ENCODE measurements at places on chromosomes 5 and 9. TPM values are rescaled to one million over a fixed set of nuclear protein-coding genes. Genes with fewer than 3 reads are reported as not detected.
A peak's percentile ranks its signal among the peaks of the same experiment; 100 is the strongest.

DNA sequence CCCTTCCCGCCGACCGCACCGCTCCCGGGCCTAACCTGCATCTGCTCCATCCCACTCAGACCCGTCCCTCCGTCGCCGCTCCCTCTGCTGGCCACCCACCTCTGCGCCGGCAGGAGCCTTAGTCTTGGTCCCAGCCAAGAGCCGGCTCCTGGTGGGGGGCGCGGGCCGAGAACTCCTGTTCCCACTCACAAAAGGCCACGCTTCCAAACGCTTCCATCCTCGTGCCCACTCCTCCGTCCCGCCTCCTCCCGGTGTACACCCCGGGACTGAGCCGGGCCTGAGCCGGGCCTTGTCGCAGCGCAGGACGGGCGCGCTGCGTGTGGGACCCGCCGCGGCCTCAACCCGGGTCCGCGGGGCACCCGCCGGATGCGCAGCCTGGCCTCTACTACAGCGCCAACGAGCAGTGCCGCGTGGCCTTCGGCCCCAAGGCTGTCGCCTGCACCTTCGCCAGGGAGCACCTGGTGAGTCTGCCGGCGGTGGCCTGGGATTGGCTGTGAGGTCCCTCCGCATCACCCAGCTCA lies 7.5 kb downstream of the ADAMTS13 start:
- DNase-seq, result no peak

DNA sequence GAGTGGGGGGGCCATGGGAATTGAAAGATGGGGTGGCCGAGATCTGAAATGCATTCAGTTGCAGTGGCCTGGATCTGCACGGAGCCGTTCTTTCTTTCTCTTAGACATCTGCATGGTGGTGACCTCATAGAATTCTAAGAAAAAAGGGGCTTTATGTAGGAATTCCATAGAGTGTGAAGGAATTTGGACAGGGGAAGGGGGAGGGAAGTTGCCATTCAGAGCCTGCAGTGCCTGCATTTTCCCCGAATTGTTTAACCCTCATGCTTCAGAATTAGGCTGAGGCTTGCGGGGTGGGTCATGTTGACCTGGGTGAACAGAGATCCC lies 4.9 kb downstream of the NEK6 start:
- DNase-seq, result no peak

- DNase-seq, result no peak
Observed at GRCh38 chr5:180209137-180209581, at the start of gene RASGEF1C. TSS of gene RASGEF1C (minus strand) at chr5:180209211. CDS start at chr5:180138052, 71,159 bp downstream.

- no peak for DNase-seq
Observed at GRCh38 chr9:129441852-129442251, 179.0 kb downstream of the C9orf50 start.

GRCh38 chr5:1056611-1057484 lies 48.2 kb downstream of the NKD2 start:
- DNase-seq, result no peak

GRCh38 chr5:177090813-177091212 lies 4.1 kb downstream of the FGFR4 start:
- no peak for DNase-seq

RIGI gene
- 10.9 TPM for total RNA-seq

DNA sequence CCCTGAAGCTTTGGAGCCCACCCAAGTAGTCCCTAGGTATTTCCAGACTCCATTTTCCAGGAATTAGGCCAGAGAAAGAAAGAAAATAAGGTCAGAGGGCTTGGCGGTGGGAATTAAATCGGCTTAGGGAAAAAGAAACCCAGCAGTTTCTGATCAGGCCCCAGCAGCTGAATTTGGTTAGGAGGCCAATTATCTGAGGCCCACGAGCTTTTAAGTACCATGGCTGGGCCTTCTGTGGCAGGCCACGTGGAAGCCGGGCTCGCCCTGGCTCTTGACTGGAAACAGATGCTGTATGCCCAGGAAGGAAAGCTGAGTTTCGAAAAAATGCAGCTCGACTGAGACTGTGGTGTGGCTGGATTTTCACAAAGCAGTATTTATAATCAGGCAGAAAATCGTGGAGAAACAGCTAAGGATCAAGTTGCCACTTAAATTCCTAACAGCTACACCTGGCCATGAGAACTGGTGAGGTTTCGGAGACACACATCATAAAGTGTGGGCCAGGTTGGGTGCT lies 75.1 kb upstream of the PANK3 start:
- no peak for DNase-seq

- no peak for DNase-seq
Observed at GRCh38 chr9:101705135-101705661, 33.2 kb downstream of the GRIN3A start.

GRCh38 chr5:115583474-115583873 lies 18.8 kb downstream of the TICAM2 start:
- no peak for DNase-seq

EFNA5 gene
- total RNA-seq, result 14.5 TPM

DNA sequence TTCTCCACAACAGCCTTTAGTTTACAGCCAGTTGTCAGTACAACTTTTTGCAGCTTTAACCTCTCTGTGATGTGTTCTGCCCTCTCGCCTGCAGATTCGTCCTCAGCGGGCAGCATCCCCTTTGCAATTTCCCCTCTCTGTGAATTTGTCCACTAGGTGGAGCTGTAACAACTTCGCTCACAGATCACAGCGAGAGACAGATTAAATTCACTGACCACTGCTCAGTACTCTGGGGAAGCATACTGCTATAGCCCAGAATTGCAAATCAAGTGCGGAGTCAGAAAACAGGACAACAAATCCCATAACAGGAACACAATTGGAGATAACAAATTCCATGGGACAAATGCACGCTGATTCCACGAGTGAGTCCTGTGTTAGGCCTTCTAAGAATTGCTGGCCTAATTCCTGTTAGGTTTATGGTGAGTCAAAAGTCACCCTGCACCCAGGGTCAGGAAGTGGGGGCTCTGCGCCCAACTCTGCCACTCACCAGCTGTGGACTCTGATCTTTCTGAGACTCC lies 2124.9 kb downstream of the MAT2B start:
- peak; percentile 35 for DNase-seq

FGF18 gene
- total RNA-seq, result 0.62 TPM

Data from occipital lobe (tissue), 3 donors.